ENCODE measurements at places on chromosomes 5 and 9.

- no peak for DNase-seq
Observed at GRCh38 chr5:83085106-83085505, 7.8 kb downstream of the XRCC4 start.

GRCh38 chr5:157594675-157595459 lies 19.3 kb upstream of the ADAM19 start:
- DNase-seq, result no peak

- DNase-seq, result no peak
Observed at GRCh38 chr5:53381-54174, 38.4 kb upstream of the PLEKHG4B start.

DNA sequence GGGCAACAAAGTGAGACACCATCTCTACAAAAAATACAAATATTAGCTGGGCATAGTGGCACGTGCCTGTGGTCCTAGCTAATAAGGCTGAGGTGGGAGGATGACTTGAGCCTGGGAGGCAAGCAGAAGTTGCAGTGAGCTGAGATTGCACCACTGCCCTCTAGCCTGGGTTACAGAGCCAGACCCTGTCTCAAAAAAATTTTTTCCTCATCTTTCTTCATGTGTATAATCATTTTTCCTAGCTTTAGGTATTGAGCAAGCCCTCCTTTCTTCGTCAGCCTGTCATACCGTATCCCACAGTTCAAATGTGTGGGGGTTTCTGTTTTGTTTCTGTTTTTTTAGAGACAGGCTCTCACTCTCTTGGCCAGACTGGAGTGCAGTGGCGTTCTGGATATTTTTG lies 41.3 kb downstream of the EHMT1 start:
- no peak for DNase-seq

DNA sequence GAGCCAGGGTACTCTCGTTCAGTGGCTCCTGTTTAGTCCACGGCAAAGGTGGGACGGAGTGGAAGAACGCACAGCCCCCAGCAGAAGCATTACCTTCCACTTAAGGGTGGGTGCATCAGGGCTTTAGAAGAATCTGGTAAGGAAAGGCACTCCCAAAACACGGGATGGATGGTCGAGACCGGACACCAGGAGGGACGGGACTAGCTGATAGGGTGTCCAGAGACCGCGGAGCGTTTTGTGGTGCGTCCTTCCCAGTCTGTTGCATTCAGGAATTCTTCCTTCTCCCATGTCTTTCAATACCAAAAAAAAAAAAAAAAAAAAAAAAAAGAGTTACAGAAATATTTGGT lies 545 bp upstream of the CTSV start:
- no peak for DNase-seq

GRCh38 chr5:172528440-172528839 lies 74.1 kb upstream of the SH3PXD2B start:
- no peak for DNase-seq

GRCh38 chr5:140356853-140357725 lies 2.9 kb upstream of the SLC4A9 start:
- no peak for DNase-seq

- no peak for DNase-seq
Observed at GRCh38 chr5:151318850-151319732, 15.5 kb upstream of the SLC36A3 start.

DNA sequence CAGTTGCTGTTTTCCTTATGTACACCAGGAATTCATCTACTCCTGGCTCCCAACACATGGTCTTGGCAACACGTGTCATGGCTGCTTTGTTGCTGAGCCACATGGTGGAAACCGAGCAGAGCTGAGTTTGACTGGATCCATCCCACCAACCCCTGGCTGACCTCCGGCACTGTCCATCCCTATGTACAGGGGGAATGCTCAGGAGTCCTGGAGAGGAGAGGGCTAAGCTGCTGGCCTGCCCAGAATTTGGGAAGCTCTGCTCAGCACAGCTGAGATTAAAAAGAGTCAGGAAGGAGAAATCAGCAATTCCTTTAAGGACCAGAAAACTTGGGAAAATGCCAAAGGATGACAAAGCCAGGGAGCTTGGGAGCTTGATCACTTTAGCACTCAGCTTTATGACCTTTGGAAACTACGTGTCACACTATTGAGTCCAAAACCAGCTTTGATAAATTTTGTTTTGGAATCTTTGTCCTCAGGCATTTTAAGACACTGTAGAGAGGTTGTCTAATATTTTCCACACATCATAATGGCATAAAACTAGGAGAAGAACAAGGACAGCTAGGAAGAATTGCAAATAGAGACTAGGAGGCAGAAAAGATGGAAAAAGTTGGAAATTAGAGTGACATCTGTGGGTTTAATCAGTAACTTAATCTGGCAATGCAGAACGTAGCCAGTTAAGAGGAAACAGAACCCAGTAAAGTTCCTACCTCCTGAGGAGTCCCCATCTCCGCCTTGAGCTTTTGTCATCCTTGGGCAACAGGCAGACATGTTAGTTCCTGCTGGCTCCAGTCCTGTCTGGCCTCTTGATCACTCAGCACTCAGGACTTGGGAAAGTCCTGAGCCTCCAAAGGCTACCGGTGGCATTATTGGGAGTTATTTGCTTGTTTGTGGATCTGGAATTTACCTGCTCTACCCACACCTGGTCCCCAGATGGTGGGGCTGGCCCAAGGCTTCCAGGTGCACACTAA lies 62.5 kb upstream of the PLPP1 start:
- DNase-seq, result no peak

DNA sequence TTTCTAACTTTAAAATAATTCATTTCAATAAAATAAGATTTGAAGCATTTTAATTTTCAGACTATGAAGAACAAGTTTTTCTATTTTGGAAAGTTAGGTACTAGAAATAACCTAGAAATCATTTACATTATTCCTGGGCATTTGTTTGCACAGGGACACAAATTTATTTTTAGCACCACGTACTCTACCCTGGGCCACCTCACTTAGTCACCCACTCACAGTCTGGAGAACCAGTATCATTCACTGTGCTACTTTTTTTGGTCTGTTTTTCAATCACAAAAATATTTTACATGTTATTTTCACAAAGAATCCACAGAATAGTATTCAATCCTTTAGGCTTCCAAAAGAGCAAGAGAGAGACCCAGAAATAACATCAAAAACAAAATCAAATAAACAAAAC lies 128.6 kb upstream of the ACOT12 start:
- DNase-seq, result no peak

GRCh38 chr9:38075272-38075671 lies 6.2 kb upstream of the SHB start:
- no peak for DNase-seq
